ENCODE measurements at places on chromosomes 3 and 15.

DNA sequence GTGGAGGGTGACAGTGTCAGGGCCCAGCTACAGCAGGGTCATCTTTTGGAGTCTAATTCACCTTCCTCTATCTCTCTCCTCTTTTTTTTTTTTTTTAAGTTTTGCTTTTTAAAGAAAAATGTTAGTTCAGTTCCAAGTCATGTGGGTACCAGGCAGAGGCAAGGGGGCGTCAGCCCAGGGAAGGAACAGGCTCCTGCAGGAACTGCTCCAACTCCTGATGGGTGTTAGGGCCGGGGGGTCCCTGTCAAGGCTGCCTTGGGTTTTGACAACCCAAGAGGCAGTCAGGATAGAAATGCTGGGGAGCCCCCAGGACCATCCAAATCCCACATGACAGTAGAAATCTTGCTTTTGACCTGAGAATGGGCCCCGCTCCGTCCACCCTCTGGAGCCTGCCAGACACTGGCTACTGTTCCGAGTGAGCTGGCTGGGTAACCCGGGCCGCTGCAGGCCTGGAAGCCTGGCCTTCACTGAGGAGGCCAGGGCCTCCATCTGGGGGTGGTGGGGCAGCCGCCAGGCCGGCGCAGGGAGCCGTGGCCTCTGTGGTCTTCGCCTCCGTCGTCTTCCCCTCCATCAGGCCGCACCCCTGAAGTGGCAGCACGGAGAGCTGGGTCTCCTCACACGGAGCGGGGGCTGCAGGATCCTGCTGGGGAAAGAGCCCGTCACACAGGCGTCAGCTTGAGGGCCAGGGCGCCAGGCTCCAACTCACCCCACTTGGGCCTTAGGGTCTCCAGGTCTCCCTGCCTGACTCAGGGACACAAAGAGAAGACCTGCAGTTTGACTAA is 24.2 kb downstream of the RNU5B-1 start:
- DNase-seq = no peak

- DNase-seq = no peak
Observed at GRCh38 chr3:49803465-49804140, 542 bp downstream of the INKA1 start.

GRCh38 chr15:98503970-98504369 is 144.4 kb upstream of the IGF1R start:
- DNase-seq = no peak

DNA sequence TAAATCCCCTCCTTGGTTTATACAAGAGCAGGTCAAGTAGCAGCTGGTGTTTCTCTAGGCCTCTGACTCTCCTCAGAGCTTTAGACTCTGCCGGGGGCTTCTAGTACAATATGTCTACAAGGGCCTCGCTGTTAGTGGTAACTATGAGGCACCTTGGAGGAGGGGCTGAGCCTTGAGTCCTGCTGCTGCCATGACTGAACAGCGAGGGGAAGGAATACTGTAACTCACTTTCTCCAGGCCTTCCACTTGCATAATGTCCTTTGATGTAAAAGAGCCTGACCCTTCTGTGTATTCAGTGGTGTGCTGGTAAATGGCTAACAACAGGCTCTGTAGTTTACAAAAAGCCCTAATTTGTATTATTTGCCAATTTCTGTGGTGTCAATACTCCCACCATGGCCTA is 27.8 kb downstream of the DRD3 start:
- DNase-seq = no peak

DNA sequence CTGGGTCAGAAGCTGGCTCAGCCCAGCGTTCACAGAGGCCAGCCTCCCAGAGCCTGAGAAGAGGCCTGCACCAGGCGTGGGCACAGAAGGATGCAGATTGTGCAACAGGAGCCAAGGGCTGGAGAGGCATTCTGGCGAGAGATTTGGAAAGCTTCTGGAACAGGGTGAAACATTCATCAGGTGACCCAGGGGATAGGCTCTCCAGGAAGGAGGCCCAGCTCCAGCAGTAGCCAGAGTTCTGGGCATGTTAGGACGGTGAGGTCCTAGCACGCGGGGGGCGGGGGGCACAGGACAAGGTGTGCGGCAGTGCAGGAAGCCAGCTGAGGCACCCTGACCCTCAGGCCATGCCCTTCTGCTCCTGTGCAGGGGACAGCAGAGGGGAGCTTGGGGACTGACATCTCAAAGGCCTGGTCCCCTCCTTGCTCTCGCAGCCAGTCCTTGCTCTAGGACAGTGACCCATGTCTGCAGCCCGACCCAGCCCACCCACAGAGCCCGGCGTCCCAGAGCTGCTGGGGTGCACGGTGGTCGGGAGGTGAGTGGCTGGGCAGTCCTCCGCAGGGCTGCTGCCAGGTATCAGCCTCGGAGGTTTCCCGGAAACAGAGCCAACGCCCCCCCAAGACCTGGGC is 111.7 kb upstream of the KLF13 start:
- no peak for DNase-seq

DNA sequence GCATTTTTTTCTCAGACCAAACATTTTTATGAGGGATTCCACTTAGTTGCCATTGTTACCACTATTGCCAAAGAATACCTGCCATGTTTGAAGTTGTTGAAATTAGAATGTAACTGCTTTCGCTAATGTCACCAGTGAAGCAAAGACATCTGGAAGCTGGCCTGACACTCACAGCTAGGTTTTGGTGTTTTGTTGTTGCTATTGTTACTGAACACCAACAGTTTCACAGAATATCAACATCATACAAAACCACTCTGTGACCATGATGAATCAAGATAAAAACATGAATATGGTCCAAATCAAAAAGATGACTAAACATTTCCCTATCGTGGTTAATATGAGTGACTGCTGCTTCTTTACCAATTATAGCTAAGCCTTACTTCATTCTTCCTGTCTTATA is 6.9 kb upstream of the CFAP20DC start:
- DNase-seq = no peak

GRCh38 chr15:57320631-57321220 is 55.6 kb upstream of the CGNL1 start:
- DNase-seq = no peak

- no peak for DNase-seq
Observed at GRCh38 chr3:103894162-103894822, 1459.5 kb downstream of the ZPLD1 start.

GRCh38 chr3:50294492-50295403 is 2.5 kb upstream of the IFRD2 start:
- no peak for DNase-seq

DNA sequence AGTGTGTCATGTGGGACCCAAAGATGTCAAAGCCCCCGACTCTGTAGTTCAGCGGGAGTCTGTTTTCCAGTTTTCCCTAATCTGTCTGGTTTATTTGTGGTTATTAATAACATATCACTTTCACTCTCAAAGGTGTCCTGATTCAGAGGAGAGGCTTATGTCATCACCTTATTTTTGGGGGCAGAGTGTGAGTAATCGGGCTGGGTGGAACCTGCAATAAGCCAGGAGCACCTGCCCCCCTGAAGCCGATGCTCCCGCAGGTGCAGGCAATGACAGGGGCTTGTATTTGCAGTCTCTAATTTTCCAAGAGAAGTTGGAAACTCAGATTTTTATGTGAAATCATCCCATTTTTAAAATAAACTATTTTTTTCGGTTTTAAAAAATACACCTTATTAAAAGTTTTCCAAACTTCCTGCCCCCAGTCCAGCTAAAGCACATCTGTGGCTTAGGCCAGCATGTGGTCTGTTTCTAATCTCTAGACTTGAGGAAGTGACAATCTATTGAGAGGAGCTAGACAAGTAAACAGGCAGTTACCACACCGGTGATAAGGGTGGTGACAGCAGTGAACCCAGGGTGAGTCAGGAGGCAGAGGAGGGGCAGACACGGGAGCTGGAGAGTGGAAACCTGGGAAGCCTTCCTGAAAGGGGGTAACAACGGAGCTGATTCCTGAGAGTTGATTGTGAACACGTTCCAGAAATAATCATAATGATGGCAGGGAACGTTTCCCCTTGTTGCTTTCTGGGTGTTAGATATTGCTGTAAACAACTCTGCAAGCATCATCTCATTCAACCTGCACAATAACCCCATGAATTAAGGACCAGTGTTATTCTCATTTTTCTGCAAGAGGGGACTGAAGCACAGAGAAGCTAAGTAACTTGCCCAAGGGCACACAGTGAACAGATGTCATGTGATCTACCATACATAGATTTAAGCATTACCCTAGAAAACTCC is 37.2 kb downstream of the BHLHE40 start:
- no peak for DNase-seq

GRCh38 chr3:46706771-46707582 is 5.8 kb downstream of the TMIE start:
- no peak for DNase-seq

DNA sequence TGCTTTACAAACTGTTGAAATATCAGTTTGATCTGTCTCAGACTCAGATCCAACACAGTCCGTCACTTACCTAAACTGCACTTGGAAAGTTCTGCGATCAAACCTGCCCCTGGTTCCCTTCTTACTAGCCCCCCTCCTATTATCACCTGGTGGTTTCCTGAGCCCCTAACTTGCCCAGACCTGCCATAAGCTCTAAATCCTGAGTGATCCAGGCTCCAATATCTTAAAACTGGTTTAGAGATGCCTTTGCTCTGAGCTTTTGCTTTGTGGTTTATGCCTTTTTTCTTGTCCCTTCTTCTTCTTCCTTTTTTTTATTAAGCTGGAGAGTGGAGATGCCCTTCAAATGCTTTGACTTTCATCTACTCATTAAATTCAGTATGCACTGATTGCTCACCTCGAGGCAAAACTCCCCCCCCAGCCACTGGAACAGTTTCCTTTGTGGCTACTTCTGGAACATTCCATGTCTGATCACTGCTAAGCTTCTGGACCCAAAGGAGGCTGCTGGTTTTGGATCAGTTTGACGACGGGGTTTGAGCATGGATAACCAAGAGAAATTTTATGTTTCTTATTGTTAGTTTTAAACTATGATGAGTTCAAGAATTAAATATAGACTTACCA is 3.5 kb upstream of the ITGB5 start:
- no peak for DNase-seq

DNA sequence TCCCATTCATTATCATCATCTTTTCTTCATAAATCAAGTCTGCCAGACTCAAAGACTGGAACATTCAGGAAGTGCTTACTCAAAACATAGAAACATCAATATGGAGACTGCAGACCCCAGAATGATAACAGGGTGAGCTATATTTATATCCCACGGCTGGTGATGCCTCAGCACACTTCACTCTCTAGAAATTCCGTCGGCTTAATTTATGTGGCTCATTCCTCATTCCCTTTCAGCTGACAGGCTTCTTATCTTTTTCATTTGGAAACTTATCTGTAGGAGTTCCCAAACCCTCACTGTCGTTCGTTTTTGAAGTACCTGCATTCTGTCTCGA is 45.5 kb downstream of the RFTN1 start:
- no peak for DNase-seq

DNA sequence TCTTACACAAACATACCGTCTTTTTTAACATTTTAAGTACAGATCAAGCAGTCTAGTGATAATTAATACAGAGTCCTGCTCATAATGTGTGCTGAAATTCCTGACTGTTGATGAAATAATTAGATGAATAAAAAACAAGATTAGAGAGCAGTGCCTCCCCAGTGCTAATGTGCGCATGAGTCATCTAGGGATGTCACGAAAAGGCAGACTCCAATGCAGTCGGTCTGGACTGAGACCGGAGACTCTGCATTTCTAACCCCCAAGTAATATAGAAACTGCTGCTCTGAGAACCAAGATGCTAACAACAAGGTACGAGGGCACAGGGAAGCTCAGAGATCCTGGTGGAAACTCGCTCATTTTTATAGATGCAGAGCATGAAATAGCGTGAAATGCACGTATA is 61.4 kb downstream of the COL8A1 start:
- no peak for DNase-seq
